AG09309 (cell line): ENCODE measurements at places on chromosomes 5 and 9.
A peak's percentile ranks its signal among the peaks of the same experiment; 100 is the strongest.

- DNase-seq: no peak
These were observed 19.1 kb downstream of the CAMSAP1 start for GRCh38 chr9:135888126-135888765.

GRCh38 chr5:122149321-122150090 lies 20.2 kb downstream of the ZNF474 start:
- no peak for DNase-seq

DNA sequence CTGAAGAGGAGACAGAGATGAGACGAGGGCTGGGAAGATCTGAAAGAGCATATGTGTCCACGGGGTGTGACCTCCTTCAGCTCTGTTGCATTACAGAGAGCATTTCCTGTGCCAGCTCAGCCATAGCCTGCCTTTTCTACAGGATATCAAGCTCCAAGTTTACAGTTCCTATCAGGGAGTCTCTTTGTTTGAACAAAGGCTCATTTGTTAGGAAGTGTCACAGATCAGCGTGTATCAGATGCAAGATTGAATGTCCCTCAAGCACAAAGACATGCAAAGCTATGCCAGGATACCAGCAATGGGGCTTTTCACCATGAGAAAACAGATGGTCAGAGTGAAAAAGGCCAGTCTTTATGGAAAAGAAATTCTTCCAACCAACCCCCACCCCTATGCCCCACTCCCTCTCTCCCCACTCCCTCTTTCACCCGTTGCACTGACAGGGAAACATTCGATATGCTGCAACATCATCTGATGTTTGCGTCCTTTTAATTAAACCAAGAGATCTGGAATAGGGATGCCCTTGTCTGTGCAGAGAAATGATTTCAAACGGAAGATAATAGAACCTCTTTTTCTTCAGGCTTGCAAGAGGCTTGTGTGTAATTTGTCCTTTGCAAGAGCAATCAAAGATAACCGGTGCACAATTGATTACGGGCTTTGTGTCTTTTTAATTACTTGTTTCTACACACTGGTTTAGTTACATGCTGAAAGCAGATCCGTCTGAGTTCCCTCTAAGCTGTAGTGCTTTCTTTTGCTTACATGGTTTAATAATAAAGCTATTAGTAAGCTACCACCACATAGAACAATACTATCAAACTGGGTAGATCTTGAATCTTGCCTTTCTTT lies 263.1 kb upstream of the RGMB start:
- no peak for DNase-seq

DNA sequence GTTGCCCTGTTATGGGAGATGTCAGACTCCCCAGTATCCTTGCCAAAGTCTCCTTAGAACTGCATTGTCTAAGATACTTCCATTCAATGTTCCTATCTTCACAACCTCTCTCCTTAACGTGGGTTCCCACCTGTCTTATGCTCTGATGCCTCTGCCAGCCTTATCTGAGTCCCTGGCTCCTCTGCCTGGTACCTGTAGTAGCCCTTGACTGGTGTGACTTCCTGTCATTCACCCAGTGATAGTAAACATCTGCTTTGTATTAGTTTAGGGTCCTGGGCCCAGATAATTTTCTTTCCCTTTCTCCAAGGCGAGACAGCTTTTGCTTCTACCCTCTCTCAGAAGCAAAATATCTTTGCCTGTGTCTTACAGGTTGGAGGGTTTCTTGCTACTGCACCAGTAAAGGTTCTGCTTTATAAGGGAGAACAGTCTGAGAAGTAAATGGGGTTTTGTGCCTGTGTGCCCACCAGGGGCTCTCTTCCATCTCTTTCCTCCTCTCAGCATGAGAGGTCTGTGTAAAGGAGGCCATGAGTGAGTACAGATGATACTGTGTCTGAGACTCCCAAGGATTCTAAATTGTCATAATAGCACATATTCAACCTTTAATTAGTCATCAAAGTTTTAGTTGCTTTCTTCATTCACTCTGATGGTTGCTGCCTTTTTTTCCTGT lies 220.8 kb downstream of the PRR16 start:
- DNase-seq: no peak

- peak; percentile 11 for DNase-seq
These were observed 36.2 kb downstream of the TNFSF15 start for GRCh38 chr9:114769624-114770023.

GRCh38 chr5:14359069-14360043 lies 216.2 kb downstream of the TRIO start:
- DNase-seq: no peak

- no peak for DNase-seq
These were observed 280.4 kb downstream of the MEF2C start for GRCh38 chr5:88602584-88602983.

DNA sequence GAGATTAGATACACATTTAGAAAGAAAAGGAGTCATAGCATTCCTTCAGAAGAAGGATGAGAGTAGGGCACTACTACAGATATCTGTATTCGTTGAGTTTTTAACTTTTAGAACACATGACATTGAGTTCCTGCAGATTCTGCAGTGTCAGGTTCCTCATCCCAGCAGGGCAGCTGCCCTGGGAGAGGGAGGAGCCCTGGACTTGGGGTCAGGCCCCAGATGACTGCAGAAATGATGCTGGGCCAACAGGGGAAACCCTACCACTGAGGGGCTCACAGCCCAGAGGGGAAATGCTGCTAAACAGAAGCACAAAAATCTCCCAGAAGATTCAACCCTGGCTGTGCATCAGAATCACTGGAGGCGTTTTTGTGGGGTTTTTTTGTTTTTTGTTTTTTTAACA lies 68.9 kb upstream of the TAF1L start:
- no peak for DNase-seq

- no peak for DNase-seq
These were observed 19.3 kb downstream of the OTULINL start for GRCh38 chr5:14600846-14601245.

DNA sequence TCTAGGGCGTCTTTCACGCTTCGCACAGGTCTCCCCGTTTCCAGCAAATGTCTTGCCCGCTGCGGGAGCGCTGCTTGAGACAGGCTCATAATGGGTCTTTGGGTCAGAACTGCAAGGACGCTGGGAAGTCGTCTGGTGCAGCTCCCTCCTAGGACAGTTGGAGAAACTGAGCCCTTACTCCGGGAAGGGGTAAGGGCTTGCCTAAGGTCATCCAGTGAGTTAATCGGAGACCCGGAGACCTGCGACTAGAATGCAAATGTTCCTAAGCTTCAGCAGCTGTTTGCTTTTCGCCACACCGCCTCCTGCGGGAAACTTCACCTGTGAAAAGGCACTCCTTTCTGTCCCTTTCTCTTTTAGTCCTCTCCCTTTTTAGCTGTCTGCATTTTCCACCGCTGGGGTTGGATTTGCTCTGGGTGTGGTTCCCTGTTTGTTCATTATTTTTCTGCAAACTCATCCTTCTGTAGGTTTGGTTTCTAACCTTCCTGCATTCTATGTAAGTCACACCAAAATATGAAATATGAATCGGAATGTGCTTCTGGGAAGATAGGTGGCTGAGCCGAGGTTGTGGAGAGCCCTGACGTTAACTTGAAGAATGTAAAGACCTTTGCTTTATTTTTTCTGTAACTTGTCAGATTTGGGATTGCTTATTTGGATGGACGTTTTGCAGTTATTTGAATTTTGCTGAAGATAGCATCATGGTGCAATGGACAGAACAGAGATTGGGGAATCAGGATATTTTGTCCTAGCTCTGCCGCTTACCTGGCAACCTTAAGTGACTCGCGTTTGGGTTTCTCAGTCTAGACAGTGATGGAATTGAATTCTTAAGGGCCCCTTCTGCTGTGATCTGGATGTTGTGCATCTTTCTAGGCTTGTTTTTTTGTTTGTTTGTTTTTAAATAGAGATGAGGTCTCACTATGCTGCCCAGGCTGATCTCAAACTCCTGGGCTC lies 909 bp downstream of the SLC36A1 start:
- no peak for DNase-seq

GRCh38 chr9:30774326-30774725 lies 1610.1 kb upstream of the ACO1 start:
- DNase-seq: no peak

DNA sequence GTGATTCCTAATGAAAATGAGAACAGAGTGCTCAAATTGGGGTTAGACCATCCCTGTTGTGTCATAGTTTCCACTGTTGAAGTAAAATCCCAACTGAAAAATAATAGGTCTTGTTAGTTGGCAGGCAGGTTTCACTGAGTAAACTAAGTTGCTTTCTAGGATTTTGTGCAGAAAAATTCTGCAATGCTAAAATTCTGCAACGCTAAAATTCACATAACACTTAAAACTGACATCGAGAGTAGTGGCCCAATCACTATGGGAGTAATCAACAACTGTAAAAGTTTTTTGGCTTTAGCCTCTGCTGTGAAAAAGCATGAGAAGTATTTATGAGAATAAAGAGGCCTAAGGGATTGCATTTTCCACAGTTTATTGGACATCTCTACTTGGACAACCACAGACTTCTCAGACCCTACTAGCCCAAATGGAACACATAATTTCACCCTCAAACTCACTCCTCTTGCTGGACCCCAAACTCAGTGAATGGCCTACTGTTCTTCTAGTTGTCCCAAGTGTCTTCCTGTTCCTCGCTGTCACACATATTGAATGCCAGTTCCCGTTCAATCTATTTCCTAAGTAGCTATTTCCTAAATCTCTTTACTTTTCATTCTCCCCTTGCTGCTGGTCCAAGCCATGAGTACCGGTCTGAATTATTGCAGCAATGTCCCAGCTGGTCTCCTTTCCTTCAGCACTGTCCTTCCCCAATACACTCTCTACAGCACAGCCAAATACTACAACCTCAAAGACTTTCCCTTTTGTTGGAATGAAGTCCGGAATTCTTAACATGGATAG lies 355.4 kb downstream of the PDE4D start:
- no peak for DNase-seq

GRCh38 chr5:71788794-71789193 lies 69.7 kb downstream of the CARTPT start:
- DNase-seq: no peak

DNA sequence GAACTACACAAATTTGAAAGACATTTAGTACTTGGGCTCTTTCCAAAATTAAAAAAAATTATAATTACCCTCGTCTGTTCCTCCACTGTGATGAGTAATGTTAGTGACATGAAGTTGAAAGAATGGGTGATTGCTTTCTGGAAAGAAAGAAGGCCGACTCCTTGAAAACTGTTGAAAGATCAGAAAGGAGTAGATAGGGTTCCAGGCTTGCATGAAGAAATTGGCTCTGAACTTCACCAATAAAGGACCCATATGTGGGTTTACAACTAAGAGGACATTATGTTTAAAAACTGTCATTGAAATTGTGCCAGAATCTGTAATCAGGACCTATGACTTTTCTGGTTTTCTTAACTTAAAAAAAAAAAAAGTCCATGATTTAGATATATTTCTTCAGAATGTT lies 20.7 kb upstream of the MOCS2 start:
- no peak for DNase-seq

GRCh38 chr5:158549311-158549710 lies 550.4 kb downstream of the EBF1 start:
- DNase-seq: no peak

- no peak for DNase-seq
These were observed 60.5 kb downstream of the ASTN2 start for GRCh38 chr9:117354244-117354847.

- DNase-seq: no peak
These were observed 61.4 kb downstream of the SLC1A3 start for GRCh38 chr5:36667824-36668223.

DNA sequence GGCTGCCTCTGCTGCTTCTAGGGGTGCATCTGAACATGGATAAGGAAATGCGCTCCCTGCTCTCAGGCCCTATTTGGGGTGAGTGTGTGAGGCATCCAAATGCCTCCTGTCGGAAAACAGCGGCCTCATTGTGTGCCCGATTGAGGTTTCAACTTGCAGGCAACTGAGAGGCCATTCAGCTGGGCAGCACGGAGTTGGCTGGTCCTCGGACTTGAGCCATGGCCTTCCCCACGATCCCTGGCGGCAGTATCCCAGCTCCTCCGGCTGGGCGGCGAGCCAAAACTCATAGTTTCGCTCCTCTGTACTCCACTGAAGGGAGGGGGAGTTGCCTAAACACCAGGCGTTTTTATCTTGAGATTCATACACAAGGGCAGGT lies 597.3 kb upstream of the SGCD start:
- no peak for DNase-seq

- peak; percentile 47 for DNase-seq
These were observed 181.6 kb upstream of the TLE4 start for GRCh38 chr9:79390077-79390698.

DNA sequence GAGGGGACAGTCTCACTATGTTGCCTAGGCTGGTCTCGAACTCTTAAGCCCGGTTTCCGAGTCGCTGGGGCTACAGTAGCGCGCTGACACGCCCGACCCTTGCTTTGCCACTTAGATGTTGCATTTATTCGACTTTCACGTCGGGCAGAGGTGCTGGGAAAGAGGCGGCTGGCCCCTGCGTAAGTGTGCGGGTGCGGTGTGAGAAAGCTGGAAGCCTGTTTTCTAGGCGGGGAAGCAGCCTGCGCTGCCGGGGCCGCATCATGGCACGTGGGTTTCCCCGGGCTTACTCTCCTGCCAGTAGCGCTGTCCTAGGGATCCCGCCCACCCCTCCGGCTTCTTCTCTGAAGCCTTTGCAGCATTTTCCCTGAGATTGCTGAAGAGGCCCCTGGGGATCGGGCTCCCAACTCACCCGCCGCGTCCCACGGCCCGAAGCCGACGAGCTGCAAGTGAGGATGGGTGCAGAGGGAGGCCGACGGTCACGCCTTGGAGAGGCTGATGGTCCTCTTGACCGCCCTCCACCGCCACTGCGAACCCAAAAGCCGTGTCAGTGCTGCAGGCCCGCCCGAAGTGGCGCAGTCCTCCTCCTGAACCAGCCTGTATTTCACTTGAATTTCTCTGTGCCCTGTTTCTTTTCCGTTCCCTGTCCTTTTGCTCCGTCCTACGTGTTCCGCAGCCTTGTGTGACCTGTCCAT lies 5.8 kb upstream of the TRIM41 start:
- DNase-seq: no peak

DNA sequence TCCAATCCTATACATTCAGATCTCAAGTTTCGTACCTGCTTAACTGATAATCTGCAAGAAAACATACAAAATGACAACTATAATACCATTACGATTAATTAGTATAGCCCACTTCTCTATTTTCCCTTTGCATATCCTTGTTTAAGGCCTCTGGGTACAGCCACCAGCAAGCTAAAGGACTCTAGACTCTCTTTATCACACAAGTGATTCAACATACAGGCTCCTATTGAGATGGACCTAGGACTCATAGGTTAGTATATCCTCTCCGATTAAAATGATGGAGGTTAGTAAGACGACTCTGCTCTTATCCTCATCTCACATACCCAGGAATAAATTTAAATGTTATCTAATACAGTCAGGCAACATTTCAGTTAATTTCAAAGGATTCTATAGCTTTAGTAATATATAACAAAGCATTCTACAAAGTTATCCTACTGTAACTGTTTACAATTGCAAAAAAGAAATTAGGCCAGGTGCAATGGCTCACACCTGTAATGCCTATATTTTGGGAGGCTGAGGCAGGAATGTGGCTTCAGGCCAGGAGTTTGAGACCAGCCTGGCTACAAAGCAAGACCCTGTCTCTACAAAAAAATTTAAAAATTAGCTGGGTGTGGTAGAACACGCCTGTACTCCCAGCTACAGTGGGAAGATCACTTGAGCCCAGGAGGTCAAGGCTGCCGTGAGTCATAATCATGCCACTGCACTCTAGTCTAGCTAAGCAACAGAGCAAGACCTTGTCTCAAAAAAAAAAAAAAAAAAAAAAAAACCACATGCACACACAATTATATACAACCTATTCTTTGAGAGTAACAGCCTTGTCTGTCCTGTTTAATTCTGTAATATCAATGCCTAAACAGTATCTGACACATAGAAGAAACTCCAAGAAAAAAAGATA lies 15.4 kb downstream of the HAUS6 start:
- no peak for DNase-seq
